ENCODE measurements at places on chromosomes 7 and 10.

- no peak for DNase-seq
These were observed 68.6 kb upstream of the EFCAB10 start for GRCh38 chr7:105649727-105650381.

DNA sequence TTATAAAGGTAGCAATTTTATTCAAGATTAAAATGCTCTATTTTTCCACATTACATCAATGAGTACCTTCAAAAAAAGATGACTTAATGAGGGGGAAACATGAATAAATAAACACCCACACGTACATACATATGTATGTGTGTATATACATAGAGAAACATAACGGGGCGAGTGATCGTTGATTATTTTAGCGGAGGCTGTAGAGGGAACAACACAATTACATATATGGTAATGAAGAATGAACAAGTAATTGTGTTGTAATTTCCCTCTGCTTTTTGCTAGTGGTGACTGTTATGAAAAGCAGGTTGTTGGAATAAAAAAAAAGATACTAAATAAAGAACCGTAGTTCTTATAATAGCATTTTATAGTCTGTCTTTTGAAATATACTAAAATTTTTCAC, 63.2 kb downstream of the CACNB2 start:
- DNase-seq, result no peak

DNA sequence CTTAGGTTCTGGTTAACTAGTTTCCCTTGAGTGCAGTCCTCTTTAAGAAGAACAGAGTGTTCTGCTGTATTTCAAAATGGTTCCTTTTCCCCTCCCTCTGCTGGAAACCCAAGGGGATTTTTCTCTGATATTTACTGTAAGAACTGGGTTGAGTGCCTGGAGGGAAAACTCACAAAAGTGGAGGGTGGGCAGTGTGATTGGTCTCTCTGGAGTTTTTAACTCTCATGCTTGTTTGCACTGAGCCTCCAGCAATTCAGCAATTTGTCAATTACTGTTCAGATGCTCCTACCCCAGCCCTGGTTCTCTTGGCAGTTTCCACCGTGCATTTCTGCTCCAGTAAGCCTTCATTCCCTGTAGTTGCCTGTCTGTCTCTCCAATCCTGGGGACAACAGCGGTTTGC, 273.4 kb upstream of the SORCS1 start:
- no peak for DNase-seq

- no peak for DNase-seq
These were observed 116.2 kb upstream of the SH2B2 start for GRCh38 chr7:102170393-102170970.

DNA sequence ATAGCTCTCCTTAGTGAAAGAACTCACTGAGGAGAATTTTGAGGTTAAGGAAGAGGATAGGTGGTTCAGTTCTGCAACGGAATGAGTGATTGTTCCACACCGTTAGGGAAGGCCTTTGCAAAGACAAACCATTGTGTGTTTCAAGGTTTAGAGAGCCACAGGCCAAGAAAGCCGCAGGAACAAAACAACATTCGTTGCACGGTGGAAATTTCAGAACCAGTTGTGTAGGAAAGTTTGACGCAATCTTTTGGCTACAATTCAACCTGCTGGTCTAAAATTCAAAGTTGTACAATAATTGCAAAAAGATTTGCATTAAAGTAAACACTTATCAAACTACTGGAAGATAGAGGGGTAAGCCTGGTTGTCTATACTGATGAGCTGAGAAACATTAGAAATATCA, 91.4 kb downstream of the FAM107B start:
- no peak for DNase-seq

- DNase-seq, result no peak
These were observed 129.6 kb downstream of the ATP6V0E2 start for GRCh38 chr7:150003304-150003810.

All from activated CD4-positive, alpha-beta T cell treated with anti-CD3 and anti-CD28 coated beads for 48 hours (primary cell).